ENCODE measurements at places on chromosomes 7 and 10.

DNA sequence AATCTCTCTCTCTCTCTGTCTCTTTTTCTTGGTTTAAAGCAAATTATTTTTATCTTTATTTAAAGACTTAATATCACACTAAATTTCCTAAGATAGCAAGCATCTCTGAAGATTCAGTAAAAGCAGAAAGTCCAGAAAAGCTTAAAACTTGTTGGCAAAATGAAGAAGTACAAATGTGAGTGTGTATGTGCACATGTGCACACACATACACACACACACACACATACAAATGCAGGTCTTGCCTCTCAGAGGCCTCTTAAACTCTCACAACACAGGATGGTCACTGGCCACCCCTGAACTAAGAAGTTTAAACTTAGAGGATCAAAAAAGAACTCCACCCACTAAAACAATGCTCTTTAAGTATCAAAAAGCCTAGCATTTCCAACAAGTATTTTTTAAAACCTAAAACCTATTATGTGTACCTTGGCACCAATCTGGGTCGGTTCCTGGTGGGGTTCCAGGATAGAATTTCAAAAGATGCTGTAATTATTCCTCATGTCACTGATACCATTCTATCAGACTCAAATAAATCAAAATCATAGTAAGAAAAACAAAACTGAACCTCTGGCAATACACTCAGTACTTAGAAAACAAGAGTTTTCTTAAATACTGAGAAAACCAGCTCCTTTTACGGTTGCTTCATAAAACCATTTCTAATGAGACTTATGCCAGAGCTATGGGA is 55.0 kb downstream of the SORBS1 start:
- DNase-seq: no peak

DNA sequence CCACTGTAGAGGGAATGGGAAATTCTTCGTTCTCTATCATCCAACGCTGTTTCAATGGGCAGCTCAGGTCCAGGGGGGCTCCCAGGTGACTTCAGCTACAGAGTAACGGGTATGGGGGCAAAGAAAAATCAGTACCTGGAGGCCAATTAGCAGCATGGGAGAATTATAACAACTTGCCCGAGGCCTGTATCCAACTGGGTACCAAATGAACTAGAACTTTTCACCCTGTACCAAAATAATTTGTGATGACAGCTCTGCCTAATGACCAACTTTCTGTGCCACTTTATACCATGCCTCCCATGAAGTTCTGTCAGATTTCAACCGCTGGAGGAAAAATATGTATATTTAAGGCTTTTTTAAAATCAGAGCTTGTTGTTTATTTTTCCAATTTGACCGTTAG is 467.1 kb downstream of the PARD3 start:
- DNase-seq: no peak

GRCh38 chr7:132977234-132977633 is 104.7 kb downstream of the CHCHD3 start:
- DNase-seq: no peak

- no peak for DNase-seq
These were observed 15.6 kb upstream of the PLEKHS1 start for GRCh38 chr10:113735913-113736312.

DNA sequence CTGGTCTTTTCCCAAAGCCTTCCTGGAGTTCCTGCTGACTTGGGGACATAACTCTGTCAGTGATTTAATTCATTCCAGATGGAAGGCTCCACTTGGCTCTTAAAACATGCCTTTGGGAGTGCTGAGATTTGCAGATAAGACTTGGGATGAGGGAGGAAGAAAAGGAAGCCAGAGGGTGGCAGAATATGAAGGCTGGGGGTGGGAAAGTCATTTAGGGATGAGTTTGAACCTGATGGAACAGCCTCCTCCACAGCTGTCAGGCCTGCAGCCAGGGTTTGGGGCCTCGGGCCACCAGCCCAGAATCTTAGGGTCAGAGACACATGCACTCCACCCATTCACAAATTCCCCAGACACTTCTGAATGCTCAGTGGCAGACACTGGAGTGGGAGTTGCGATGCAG is 28.4 kb upstream of the EIF5AL1 start:
- DNase-seq: no peak

DNA sequence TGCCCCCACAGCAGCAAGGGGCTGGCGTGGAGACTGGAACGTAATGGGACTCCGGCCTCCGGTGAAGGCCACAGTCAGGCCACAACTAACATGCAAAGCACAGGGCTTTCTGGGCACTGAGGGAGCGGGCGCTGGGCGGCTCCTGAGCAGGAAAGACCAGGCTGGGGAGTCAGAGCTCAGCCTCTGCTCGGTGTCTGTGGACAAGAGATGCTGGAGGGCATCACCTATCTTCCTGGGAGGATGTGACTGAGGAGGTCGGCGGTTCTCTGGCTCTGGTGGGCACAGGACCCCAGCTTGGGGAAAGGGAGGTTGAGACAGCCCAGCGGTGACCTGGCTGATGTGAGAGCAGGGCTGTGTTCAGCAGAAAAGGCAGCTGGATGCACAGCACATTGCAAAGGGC is 11.7 kb downstream of the CNPY1 start:
- DNase-seq: no peak

DNA sequence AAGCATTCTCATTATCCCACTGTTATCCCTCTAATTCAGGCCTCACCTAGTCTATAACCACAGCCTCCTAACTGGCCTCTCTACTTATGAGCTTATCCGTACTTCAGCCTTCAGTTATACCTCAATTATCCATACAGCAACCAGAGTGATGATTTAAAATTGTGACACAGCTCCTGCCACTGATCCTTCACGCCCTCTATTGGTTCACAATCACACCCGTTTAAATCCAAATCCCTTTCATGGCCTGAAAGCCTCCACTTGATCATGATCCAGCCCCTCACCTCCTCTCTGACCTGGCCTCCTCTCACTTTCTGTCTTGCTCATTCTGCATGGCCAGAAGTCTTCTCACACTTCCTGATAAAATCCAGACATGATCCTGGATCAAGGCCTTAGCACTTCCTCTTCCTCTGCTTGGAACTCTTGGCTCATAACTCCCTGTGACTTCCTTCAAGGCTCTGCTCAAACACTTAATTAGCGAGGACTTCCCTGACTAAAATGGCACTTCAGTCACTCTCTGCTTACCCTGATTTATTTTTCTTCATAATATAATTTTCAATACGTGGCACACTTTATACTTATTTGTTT is 19.0 kb upstream of the TMEM26 start:
- DNase-seq: no peak

DNA sequence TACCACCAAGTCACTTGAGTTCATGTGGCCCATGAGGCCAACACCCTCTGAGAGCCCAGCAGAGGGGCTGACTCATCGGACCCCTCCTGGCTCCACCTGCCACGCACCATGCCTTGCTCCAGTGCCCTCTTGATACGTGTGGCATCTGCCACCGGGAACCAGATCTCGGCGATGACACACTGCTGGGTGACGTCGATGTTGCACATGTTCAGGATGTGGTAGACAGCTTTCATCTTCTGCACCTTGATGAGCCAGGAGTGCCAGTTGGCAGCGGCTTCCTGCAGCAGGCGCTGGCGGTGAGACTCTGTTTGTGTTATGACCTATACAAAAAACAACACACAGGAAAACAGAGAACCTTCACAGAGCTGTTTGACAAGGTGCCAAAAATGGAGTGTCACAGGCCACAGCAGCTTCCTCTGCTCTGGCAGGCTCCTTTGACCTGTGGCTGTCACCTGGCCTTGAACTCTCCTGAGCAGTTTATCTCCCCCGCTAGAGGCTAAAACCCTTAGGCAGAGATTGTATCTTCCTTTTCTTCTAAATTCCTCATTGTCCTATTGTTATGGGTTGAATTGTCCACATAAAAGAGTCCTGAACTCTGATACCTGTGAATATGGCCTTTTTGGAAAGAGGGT is 45.2 kb upstream of the TMEM213 start:
- DNase-seq: no peak

GRCh38 chr7:140035400-140036223 is 27.1 kb downstream of the PARP12 start:
- DNase-seq: no peak

DNA sequence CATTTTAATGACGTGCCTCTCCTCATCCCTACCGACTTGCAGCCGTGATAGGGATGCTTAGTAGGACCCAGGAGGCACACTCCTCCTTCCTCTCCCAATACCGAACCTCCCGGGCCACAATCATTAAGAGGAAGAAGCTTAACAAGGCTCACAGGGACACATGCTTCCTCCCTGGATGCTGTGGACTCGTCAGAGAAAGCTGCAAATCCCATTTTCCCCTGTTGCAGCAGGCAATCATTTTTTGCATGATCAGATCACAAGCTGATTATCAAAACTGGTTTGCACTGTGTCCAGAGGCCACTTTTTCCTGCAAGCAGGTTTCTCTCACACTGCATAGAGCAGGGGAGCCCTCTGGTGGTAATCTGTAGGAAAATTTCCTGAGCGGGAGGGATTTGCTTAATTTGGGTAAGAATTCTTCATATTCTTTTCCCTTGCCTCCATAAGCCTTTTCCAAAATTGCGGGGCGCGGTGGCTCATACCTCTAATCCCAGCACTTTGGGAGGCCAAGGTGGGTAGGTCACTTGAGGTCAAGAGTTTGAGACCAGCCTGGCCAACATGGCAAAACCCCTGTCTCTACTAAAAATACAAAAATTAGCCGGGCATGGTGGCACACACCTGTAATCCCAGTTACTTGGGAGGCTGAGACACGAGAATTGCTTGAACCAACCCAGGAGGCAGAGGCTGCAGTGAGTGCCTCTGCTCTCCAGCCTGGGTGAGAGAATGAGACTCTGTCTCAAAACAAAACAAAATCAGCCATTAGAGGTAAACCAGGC is 16.1 kb upstream of the LAMB4 start:
- no peak for DNase-seq

- DNase-seq: peak; percentile 65
These were observed at the start of gene NPTX2 for GRCh38 chr7:98617051-98617959. Gene NPTX2, plus strand, starts transcription at chr7:98617285. Its CDS starts 177 bp downstream, at chr7:98617462.

GRCh38 chr10:122296363-122297120 is 25.4 kb downstream of the BTBD16 start:
- DNase-seq: no peak

DNA sequence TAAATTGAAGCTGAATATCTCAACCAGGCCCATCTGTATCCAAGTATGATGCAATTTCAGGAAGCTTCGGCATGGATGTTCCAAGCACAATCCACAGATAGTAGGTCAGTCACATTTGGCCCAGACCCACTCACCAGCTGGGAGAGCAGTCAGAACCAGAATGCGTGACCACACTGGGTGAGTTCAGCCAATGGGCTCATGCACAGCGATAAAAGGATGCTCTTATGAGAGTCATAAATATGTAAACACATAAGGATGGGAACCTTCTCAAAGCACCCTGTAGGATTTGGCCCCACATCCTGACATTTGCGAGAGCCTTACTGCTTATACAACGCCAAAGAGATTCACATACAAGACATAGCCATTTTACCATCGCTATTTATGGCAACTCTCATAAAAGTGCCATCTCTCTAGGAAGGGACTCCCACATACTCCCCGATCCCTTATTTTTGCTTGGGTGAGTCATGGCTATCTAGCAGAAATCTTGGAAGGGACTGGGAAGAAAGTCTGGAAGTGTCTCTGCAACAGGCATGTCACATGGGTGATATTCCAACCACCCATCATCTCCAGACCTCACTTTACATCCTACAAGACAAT is 3.0 kb downstream of the AFAP1L2 start:
- DNase-seq: peak; percentile 51

DNA sequence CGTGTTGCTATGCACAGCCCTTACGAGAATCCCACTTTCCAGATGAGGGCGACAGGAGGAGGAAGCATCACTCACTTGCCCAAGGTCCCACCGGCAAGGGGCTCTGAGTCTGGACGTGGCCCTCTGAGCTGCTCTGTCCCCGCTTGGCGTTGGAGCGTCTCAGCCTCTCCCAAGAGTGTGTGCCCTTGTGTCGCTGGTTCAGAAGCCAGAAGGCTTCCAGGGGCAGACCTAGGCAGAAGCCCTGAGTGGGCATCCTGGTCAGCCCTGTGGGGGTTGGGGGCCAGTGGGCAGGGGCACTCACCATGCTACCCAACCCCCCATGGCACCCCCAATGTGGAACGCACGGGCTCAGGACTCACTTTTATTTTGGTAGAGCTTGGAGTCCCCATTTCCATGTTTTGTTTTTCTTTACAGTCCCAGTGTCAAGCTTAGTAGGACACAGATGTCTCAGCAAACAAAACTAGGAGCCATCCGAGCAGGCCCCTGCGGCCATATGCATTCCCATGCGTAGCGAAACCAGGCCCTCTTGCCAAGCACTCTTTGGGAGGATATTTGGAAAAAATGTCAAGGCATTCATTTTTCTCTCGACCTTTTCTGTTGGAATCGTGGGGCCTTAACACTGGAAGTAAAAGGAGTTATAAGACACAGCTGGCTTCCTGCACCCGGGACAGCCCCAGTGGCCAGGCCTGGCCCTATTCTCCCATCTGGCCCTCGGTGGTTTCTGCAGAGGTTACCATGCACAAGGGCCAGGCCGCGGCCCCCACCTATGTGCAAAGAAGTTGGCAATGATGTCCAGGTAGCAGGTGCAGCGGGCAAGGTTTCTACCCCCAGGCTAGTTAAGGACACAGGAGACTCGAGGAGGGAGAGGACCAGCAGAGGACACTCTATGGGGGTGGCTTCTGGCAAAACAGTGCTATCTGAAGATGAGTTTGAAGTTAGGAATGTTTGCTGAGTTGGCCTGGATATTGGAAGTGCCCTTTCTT is 97.0 kb downstream of the LHPP start:
- no peak for DNase-seq

- DNase-seq: no peak
These were observed 1.7 kb downstream of the TES start for GRCh38 chr7:116211913-116212596.

DNA sequence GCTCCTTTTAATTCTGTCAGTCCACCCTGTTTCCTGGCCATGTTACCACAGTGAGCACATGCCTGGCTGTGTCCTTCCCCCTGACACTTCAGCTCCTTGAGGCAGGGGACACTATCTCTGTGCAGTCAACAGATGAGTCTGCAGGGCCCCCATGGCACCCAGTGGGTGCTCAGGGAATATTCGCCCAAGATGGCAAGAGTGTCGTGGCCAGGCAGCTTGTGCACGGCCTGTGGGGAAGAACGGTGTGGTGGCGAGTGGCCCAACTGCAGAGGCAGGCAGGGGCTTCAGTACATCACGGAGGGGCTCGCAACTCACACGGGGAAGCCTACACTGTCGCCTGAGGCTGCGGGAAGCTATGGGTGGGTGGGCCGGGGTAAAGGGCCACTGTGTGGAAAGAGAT is 91.1 kb downstream of the TRRAP start:
- no peak for DNase-seq

- no peak for DNase-seq
These were observed 398.6 kb downstream of the GPAM start for GRCh38 chr10:111784946-111785465.

DNA sequence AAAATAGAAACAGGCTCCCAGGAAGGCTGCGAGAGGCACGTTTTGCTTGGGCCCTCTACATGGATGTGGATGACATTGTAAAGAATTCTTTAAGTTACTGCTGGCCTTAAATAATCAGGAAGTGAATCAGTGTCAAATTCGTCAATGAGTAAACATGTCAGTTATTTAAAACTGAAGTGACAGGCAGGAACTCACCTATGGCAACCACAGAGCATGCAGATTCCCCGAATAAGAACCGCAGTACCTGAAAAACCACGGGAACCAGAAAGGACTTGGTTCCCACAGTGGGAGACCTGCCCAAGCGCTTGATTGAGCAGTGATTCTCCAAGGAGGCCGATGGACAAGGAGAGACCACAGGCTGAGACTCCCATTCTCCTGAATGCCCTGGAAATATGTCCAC is 351.2 kb upstream of the AKR1E2 start:
- DNase-seq: no peak

All from amygdala (tissue), 56 donors.